Fibroblast of lung (primary cell): ENCODE measurements at places on chromosomes 5 and 9. TPM values are rescaled to one million over a fixed set of nuclear protein-coding genes. Genes with fewer than 3 reads are reported as not detected.

Gene OTP
- not detected in 2 replicates for total RNA-seq

Gene ANKRD18B
- under 0.01 and 0.17 TPM in 2 replicates for total RNA-seq

Gene LCN1
- total RNA-seq = not detected in 2 replicates

Gene HACD4
- total RNA-seq = 12.3 and 24.9 TPM in 2 replicates

Gene MSX2
- 1.0 and 1.3 TPM in 2 replicates for total RNA-seq
